ENCODE measurements at places on chromosomes 4 and X.
A peak's percentile ranks its signal among the peaks of the same experiment; 100 is the strongest.

DNA sequence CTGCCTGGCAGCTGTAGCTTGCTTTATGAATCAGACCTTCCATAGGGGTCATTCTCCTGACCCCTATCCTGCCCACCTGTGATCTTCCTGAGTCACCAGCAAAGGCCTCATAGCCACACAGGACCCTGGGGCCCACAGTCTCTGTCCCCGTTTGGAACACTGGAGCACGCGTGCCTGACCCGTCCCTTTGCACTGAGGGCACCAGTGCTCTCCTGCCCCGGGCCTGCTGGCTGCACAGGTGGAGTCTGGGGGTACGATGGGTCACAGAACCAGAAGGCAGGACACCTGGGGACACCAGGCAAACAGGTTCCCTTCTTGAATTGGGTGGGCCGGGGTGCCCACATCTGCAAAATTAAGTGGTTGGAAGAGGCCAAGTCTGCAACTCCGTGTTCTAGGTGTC lies 97.2 kb downstream of the CPZ start:
- no peak for DNase-seq

DNA sequence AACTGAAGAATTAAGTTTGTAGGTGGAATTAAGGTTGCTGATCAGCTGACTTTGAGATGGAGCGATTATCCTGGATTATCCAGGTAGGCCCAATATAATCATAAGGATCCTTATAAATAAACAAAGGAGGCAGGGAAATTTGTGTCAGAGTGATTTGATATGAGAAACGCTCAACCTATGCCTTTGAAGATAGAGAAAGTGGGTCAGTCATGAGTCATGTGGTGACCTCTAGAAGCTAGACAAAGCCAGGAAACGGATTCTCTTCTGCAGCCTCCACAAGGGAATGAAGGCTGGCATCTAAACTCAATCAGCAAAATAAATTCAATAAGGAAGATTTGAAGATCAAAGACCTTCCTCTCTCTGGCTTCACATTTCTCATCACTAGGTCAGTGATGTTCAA lies 41.5 kb upstream of the SMIM10 start:
- no peak for DNase-seq

- DNase-seq, result peak; percentile 33
Observed at GRCh38 chr4:66275411-66276038, 605.2 kb upstream of the EPHA5 start.

DNA sequence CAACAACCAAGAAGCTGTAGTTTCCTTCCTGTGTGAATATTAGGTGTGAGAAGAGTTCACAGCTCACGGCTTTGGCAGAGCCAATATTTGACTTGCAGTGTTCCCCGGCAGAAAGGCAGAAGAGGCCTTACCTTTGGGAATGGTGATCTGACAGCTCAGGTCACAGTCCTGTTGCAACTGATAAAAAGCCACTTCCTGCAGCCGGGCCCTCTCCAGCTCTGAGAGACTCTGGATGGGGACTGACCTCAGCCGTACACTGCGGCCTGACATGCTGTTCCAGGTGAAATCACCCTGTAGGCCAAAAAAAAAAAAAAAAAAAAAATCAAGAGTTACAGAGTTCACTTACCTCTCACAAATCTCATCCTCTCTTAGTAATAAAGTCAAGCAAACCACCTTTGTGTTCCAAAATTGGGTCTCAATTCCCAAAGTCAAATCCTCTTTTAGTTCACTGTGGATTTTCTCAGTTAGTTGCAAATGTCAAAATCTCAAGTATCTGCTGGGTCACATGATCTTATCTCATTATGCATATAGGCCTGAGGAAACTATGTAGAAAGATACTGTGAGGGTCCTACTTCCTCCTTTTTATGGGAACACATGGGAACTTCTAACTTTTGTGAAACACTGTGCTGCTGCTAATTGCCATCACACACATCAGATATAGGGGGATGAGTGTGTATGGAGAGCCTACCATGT lies 38.6 kb upstream of the AMELX start:
- no peak for DNase-seq

GRCh38 chrX:46849933-46850332 lies 13.1 kb downstream of the RP2 start:
- DNase-seq, result no peak

GRCh38 chr4:89800527-89801103 lies 36.3 kb downstream of the SNCA start:
- no peak for DNase-seq

DNA sequence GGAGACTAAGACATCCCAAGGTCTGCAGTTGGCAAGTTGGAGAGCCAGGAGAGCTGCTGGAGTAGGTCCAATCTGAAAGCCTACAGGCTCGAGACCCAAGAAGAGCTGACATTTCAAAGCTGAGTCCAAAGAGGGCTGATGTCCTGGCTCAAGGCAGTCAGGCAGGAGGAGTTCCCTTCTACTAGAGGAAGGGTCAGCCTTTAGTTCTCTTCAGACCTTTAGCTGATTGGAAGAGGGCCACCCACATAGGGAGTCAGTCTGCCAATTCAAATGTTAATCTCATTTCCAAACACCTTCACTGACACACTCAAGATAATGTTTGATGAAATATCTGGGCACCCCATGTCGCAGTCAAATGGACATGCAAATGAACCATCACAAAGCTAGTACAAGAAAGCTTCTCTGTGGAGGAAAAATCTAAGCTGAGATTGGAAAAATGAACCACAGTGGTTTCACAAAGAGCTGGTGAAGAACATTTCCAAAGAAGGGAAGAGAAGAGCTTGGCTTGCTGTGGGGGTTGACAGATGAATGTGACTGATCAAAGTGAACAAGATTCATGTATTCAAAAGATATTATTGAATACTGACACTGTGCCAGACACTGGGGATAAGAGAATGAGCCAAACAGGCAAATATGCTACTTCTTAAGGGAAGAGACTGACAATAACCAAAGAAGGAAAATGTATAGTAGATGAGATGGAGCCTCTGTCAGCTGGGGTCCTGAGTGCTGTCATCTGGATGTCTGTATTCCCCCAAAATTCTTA lies 61.2 kb downstream of the STK32B start:
- no peak for DNase-seq

GRCh38 chrX:121307449-121307848 lies 260.0 kb downstream of the GLUD2 start:
- no peak for DNase-seq

DNA sequence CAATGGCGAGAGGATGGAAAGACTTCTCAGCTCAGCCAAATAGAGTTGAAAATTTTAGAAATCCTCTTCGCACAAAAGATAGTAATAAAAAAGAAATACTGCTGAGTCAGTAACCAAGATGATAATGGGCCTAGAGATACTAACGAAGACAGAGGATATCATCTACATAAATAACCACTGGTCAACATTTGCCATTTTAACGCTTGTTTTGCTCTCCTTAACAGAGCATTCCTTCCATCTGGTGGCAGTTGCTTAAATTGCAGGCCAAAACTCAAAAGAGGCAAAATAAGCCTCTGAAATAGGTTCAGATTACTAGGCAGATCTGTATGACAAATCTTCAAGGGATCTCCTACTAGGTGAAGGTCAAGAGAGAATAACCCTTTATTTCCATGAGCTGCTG lies 51.7 kb upstream of the MCF2 start:
- DNase-seq, result peak; percentile 29

GRCh38 chr4:35238793-35239192 lies 1005.5 kb downstream of the ARAP2 start:
- no peak for DNase-seq
